Stimulated activated CD4-positive, alpha-beta T cell treated with anti-CD3 and anti-CD28 coated beads, TNF-alpha, amount 100 ng/mL, for 1 hour (primary cell): ENCODE measurements at places on chromosomes 16 and 17.

- DNase-seq = no peak
Measured at GRCh38 chr17:246851-247421, 65.5 kb upstream of the DOC2B start.

- no peak for DNase-seq
Measured at GRCh38 chr16:58252716-58253115, 42.1 kb downstream of the PRSS54 start.

DNA sequence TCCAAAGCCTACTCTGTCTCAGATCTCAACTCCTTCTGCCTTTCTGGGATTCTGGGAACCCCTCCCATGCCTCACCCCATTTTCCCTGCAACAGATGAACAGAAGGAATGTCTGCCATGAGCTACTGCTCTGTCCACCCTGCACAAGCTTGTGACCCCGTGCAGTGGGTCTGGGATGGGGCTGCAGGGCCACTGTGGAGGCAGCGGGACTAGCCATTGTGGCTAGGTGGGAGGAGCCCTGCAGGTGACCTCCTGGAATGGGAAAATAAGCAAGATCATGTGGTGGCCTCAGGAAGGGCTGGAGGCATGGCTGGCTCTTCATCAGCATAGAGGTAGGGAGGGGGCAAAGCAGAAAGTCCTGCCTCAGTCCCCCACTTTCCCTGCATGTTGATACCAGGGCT, 13.7 kb downstream of the PDP2 start:
- DNase-seq = no peak

DNA sequence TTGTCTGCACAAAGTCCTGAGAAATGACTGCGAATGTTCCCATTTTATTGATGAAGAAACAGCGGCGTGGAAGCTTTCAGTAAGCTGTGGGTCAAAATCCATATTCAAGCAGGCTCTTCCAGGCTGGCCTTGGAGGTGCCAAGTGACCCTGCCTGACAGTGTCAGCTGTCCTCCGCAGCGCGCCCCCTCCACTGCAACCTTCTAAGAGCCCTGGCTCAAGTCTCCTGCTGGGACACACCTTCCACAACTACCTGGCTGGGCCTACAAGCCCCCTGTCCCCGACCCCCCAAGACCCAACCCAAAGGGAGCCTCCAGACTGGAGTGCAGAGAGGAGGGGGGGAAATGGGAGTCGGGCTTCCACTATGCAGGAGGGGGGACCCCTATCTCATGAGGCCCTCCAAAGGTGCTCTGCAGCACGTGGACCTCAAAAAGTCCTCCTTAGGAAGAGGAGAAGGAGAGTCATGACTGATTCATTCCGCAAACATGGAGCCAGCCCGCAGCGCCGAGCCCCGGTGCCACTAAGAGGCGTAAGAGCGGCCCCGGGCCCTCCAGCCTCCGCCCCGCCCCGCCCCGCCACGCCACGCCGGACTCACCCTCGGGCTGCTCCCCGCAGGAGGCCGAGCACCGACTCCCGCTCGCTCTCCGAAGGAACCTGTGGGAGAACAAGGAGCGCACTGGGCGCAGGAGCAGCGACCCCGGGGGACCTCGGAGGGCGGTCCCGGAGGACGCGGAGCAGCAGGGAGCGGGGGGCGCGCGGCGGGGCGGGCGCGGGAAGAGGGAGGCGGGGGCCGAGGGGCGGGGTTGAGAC, 574 bp downstream of the MPP3 start:
- DNase-seq = no peak

DNA sequence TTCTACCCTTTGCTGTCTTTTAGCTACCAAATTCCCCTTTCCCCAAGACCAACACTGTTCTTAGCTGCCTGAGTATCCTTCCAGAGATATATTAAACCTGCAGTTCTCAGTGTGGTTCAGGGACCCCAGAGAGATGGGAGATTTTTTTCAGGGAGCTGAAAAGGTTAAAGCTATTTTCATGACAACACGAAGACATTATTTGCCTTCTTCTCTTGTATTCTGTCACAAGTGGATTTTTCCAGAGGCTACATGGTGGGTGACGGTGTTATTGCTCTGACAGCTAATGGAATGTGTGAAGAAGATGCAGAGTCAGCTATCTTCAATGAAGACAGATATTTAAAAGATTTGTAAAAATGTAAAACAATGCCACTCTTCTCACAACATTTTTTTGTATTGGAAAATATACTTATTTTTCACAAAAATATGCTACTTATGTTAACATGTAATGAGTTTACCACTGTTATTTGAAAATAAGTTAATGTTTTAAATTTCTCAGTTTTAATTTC, 69.0 kb downstream of the CFDP1 start:
- no peak for DNase-seq

DNA sequence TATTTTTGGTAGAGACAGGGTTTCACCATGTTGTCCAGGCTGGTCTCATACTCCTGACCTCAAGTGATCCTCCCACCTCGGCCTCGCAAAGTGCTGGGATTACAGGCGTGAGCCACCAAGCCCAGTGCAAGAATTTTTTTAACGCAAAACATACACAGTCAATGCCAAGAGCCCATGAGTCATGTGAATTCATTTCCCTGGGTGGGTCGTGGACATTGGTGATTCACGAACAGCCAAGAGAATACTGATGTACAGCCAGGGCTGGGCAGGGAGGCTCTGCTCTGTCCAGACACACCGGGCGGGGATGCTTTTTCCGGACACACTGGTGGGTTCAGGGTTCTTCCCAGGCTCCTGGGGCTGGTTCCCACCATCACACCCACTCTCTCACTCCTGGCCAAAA, 17.7 kb downstream of the SLC38A8 start:
- no peak for DNase-seq

DNA sequence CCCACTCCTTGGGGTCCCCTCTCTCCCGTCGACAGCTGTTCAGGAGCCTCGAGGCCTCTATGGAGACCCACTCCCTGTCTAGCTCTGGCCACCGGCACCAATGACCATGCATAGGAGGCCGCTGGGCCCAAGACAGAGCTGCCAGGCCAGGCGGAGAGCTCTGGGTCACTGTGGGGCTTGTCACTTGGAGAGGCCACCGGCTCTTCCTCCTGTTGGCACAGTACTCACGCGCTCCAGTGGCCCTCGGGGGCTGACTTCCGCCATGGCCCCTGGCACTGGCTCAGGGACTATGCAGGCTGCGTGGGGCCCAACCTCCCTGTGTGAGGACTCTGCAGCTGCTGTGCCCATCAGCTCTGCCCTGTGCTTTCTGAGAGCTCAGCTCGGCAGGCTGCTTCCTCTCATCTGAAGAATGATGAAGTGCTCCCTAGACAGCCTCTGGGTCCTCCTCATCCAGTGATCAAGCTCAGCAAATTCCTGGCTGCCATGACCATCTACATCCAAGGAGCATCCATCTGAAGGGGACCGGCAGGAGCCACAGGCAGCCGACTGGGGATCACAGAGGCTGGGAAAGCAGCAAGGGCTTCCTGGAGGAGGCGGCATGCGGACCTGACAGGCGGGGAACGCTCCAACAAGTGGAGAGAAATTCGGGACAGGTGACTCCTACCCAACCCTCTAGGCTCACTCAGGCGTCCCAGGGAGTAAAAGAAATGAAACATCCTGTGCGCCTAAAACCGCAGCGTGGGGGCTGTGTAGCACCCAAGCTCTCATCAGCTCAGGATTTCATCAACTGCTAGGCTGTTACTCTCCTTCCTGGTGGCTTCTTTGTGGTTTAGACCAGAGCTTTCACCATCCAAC, 16.8 kb downstream of the GALNS start:
- no peak for DNase-seq

- DNase-seq = no peak
Measured at GRCh38 chr16:54649876-54650275, 280.8 kb upstream of the IRX5 start.

- DNase-seq = no peak
Measured at GRCh38 chr17:19398301-19399181, 11.6 kb upstream of the MFAP4 start.

DNA sequence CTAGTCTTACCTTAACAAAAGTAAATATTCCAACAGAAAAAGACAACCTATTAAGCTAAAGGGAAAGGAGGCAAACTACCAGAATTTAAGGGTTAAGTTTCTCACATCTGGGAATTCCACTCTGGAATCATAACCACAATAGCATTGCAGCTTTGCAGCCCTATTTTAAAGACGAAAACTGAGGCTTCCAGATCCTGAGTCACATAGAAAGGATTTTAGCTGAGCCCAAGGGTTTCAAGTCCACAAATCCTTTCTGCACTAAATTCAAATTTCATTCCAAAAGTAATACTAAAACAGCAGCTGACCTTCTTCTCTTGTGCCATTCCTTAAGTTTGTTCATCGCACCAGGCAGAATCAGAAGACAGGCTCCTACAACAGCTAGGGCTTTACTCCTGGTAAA, 17.8 kb downstream of the XYLT1 start:
- DNase-seq = no peak

GRCh38 chr17:42294469-42295398, 6.4 kb downstream of the STAT5A start:
- no peak for DNase-seq

DNA sequence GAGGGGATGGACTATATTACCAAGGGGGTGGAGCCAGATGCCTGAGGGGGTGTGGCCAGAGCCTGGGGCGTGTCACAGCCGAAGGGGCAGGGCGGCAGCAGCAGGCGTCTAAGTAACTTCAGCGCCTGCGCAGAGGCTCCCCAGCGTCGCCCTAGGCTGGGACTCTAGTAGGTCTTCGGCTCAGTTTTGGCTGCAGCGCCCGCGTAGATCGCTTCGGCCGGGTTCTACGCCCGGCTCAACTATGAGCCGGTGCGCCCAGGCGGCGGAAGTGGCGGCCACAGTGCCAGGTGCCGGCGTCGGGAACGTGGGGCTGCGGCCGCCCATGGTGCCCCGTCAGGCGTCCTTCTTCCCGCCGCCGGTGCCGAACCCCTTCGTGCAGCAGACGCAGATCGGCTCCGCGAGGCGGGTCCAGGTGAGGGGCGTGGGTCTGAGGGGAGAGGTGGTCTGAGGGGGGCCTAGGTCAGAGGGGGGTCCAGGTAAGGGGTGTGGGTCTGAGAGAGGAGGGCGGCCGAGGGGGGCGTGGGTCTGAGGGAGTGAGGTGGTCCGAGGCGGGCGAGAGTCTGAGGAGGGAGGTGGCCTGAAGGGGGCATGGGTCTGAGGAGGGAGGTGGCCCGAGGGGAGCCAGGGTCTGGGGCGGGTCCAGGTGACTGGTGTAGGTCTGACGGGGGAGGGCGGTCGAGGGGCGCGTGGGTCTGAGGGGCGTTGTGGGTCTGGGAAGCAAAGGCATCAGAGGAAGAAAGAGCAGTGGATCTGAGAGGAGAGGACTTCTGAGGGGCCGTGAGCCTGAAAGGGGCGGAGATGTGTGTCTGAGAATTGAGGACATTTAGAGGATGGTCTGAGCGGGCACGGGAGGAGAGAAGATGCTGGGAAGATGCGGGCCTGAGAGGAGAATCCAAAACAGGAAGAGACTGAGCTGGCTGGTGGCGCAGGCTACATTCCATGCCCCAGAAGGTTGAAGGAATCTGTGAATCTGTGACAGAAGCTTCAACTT, at the start of gene LPCAT2:
TSS of gene LPCAT2 (plus strand) at position 132 of the 991 bp plus-strand sequence. CDS start at position 242, 110 bp downstream.
- no peak for DNase-seq

GRCh38 chr17:59533694-59534093, 31.7 kb upstream of the DHX40 start:
- DNase-seq = no peak

GRCh38 chr17:9199571-9200551, 178.6 kb downstream of the NTN1 start:
- DNase-seq = no peak

DNA sequence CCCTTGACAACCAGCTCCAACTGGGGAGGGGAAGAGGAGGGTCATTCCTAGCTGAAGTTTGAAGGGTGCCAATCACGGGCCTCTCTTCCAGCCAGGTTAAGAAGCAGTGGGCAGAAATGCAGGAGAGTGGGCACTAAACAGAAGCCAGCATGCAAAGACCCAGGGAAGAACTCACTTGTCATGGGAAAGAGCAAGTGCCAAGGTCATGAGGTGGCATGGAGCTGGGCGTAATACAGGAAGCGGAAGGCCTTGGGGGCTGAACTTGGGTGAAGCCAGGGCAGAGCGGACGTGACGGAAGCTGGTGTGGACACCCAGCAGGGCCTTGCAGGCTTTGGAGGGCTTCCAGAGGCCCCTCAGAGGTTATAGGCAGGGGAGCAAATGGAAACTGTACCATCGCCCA, 302.1 kb downstream of the MAF start:
- DNase-seq = no peak

GRCh38 chr16:65353183-65353582, 231.3 kb upstream of the CDH11 start:
- DNase-seq = no peak

DNA sequence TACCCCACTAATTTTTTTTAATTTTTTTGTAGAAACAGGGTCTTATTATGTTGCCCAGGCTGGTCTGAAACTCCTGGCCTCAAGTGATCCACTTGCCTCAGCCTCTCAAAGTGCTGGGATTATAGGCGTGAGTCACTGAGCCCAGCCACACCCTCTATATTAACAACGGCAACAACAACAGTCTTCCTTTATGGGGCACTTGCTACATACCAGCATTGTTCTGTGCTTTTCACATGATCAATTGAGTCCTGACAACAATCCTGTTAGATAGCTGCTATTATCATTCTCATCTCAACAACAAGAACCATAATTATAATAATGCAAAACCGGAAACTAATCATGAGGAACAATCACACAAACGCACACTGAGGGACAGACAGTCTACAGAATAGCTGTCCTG, 12.6 kb upstream of the ARL5C start:
- no peak for DNase-seq

DNA sequence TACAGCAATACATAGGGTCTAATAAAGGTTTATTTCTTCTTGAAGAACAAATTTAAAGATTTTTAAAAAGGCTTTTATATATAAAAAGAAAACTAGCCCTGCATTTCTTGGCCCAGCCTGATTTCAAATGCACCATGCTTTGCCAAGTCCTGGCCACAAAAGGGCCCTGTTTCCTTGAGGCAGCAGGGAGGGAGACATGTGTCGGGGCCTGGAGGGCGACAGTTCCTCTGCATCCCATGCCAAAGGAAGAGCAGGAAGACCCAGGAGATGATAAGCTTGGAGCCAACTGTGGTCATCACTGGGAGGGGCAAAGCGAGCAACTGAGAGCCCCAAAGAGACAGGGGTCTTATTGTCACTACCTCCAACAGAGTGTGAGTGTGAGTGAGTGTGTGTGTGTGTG, 571.5 kb upstream of the PSMD7 start:
- DNase-seq = no peak
